ENCODE measurements at places on chromosomes 1 and 21. TPM values are rescaled to one million over a fixed set of nuclear protein-coding genes. Genes with fewer than 3 reads are reported as not detected.

DNA sequence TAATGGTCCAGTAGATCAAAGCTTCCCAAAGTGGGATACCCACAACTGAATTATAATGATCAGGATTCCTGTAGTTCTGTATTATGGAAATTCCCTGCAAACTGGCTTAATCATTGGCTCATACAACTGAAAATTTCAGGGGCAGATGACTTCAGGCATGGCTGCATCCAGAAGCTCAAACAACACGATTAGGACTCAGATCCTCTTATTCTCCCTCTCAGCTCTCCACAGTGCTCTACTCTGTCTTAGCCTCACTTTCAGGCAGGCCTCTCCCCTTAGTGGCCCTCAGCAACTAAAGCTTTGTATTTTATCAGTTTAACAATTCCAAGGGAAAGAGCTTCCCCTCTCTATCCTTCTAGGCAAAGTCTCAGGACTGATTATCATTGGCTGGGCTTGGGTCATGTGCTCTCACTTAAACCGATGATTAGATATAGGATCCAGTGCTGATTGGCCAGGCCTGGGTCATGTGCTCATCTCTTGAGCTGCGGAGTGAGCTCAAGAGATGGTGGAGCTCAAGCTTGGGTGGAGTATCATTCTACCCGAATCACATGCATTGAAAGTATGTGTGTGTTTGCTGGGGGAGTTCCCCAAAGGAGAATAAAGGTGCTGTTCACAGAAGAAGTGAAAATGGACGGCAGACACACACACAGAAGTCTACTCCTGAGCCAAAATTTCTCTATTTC, 57.9 kb upstream of the RUNX3 start:
- no peak for DNase-seq

GRCh38 chr1:182107209-182107608, 45.7 kb upstream of the ZNF648 start:
- DNase-seq = peak; percentile 82

DNA sequence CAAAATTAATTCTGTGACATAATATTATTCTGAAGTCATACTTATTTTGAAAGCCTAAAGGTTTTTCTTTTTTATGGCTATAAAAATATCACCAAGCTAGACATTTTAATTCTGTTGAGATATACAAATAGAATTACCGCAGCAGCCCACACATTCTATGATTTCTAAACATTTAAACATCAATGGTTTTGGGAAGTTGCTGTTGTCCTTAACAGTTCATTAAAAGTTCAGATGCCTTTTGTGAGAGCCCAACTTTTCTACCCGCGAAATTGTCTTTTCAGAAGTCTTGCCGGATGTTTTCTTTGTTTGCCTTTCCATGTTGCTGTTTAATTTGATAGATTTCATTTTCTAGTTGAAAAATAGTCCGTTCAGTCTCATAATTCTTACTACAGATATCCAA, 40.5 kb downstream of the CDC14A start:
- no peak for DNase-seq

- no peak for DNase-seq
Measured at GRCh38 chr1:175881246-175881976, 138.0 kb upstream of the TNR start.

GRCh38 chr1:164670026-164670425, 111.0 kb downstream of the PBX1 start:
- DNase-seq = no peak

DNA sequence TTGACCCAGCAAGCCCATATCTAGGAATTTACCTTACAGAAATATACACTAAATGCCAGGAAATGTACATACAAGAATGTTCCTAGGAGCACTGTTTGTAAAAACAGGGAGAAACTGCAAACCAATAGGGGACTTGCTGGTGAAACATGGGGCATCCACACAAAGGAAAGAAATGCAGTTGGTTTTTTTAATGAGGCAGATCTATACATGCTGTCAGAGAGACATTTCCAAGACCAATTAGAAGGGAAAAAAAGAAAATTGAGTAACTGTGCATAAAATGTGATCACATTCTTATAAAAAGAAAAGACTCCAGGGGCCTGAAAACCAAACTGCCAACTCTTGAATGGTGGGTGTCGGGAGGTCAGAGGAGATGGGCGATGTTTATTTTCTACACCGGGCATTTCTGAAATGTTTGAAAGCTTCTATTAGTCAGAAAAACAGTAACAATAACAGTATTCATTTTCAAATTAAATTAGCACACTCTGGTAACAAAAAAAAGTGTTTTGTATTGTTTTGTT, 56.6 kb downstream of the MATN1 start:
- DNase-seq = no peak

GRCh38 chr1:54118704-54119103, 34.1 kb downstream of the CDCP2 start:
- peak; percentile 17 for DNase-seq

- no peak for DNase-seq
Measured at GRCh38 chr1:60947367-60947766, 135.0 kb upstream of the NFIA start.

GRCh38 chr1:235160383-235160956, 580 bp downstream of the RBM34 start:
- DNase-seq = peak; percentile 13

The CNKSR1 gene
- total RNA-seq = 19.1 TPM

The CFAP74 gene
- total RNA-seq = 0.07 TPM

The F3 gene
- 472 TPM for total RNA-seq

The SPAG17 gene
- 0.10 TPM for total RNA-seq

The SRSF10 gene
- 112 TPM for total RNA-seq

Data from foreskin keratinocyte (primary cell).